ENCODE measurements at places on chromosomes 5 and 9.
A peak's percentile ranks its signal among the peaks of the same experiment; 100 is the strongest.

GRCh38 chr9:72497447-72498046, 23.9 kb upstream of the TMC1 start:
- no peak for DNase-seq

- DNase-seq: no peak
These were observed 279.0 kb upstream of the TLE4 start for GRCh38 chr9:79292731-79293280.

DNA sequence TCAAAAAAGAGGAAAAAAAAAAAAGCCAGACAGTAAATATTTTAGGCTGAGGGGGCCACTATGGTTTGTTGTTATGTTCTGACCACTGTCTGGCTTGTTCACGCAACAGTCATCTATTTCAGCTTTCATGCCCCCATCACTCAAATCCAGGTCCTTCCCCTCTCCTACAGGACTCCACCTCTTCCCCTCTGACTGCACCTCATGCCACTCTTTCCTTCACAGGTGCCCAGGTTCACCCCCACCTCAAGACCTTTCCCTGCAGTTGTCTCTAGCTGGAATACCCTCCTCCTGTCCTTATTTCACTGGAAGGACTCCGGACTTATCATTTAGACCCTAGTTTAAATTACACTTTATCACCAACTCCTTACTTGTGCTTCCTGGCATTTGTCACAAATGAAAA, 3.5 kb downstream of the RPS14 start:
- no peak for DNase-seq

- DNase-seq: no peak
These were observed 100.3 kb upstream of the ANKH start for GRCh38 chr5:14971873-14972272.

GRCh38 chr5:68060382-68060781, 155.2 kb upstream of the PIK3R1 start:
- DNase-seq: no peak

GRCh38 chr5:109347252-109347888, 62.4 kb downstream of the PJA2 start:
- no peak for DNase-seq

GRCh38 chr5:143431789-143432188, 28.3 kb upstream of the NR3C1 start:
- no peak for DNase-seq

DNA sequence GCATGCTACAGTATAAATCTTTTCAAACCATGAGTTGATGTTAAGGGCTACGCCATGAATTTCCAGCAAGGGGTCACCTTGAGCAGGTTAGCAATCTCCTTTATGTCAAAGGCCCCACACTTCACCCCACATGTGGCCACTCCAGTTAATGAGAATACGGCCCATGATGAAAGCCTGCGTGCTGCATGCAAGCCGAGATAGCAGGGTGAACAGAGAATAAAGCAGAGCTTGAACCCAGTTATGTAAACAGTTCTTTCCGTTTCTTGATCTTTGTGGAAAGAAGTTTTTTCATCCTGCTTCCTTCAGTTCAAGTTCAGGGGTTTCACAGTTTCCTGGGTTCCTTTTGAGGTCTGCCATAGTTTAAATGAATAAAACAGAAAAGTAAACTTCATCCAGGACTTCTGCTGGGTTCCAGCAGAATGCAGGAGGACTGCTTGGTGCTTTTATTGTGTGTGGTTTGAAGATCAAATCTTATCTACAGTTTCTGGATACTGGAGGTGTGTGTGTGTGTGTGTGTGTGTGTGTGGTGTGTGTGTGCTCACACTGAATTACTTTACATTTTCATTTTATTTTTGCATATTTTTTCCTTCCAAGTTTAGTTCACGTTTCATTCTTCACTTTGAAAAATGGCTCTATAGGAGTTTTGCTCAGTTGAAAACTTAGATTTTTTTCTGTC, 87.1 kb downstream of the HMHB1 start:
- peak; percentile 7 for DNase-seq
